NAMALWA (cell line): ENCODE measurements at places on chromosomes 3 and 15.
A peak's percentile ranks its signal among the peaks of the same experiment; 100 is the strongest.

- DNase-seq: no peak
Measured at GRCh38 chr15:84839714-84840113, 22.6 kb downstream of the ALPK3 start.

- DNase-seq: no peak
Measured at GRCh38 chr3:2837239-2837638, 272.9 kb downstream of the IL5RA start.

GRCh38 chr3:50251220-50251619 is 15.2 kb downstream of the GNAI2 start:
- DNase-seq: no peak

DNA sequence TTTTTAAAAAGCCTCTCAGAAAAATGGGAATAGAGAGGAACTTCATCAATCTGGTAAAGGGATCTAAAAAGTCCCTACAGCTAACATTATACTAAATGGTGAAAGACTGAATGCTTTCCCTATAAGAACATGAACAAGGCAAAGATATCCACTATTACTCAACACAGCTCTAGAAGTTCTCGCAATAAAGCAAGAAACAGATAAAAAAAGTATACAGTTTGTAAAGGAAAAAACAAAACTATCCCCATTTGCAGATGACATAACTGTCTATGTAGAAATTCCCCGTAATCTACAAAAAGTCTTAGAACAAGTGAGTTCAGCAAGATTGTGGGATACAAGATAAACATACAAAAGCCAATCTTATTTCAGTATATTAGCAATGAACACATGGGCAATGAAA is 15.4 kb downstream of the EDC3 start:
- no peak for DNase-seq

- DNase-seq: peak; percentile 92
Measured at GRCh38 chr3:129577925-129578786, 28.3 kb downstream of the PLXND1 start.

DNA sequence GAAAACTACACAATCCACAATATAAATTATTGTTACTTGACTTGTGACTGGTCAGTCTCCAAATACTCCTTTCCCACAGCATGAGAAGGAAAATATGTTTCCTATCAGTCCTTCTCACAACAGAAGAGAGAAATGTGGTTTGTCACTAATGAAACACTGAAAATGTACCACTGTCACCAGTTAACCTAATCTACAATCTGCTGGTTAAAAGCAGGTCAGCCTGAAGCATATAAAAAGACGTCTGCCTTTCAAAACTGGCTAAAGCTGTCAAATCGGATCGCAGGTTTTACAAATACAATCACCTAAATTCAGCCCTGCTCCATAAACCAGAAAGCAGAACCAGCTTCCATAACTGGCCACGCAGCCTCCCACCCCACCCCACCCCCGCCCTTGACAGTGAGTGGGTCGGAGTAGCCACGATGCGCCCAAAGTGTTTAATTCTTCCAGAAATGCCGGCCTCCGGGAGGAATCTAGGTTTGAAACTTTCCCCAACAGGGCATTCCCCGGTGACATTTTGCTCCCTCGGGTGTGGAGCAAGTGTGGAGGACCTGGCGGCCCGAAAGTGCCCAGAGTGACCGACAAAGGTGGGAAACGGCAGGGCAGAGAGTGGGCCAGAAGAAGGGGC is 682 bp downstream of the ETFA start:
- peak; percentile 55 for DNase-seq

- no peak for DNase-seq
Measured at GRCh38 chr3:122025296-122025695, 3.2 kb upstream of the ILDR1 start.
